Stimulated activated CD4-positive, alpha-beta T cell treated with anti-CD3 and anti-CD28 coated beads, Interleukin-1b, Interleukin-23, amount 100 ng/mL, for 1 hour (primary cell): ENCODE measurements at places on chromosomes 5 and 9.

DNA sequence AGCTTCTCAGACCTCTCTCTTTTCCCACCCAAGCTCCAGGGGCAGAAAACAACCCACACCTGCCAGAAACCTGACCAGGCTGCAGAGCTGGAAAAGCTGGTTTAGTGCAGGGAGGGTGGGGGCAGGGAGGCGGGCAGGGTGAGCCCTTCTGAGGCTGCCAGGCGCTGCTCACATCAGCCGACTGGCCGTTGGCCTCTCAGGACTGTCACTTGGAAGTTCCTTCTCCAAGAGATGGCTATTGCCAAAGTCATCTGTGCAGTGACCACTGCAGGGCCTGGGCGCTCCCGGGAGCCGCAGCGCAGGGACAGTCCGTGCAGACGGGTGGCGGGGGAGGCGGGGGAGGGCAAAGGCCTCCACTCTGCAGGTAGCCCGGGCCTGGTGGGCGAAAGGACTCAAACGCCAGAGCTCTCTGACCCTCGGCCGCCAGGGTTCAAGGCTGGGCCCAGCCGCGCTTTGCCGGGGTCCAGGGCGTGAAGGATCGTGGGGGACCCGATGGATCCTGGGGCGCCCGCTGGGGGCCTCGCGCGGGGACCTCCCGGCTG, 205.0 kb upstream of the IER5L start:
- no peak for DNase-seq

DNA sequence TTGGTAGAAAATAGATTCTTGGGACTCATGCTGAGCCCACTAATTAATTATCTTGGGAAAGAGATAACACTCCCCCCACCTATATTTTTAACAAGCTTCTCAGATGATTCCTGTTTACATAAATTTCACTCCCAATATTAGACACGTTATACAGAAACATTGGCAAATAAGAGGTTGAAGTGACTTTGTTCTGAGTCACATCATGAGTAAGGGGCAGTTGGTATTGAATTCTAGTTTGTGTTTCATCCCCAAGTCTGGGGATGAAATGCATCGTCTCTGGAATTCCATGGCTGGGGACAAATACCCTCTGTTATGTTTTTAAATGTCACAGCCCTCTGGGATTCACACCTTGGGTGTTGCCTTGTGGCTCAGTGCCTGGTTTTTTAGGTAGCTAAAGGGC, 41.0 kb downstream of the BASP1 start:
- no peak for DNase-seq

DNA sequence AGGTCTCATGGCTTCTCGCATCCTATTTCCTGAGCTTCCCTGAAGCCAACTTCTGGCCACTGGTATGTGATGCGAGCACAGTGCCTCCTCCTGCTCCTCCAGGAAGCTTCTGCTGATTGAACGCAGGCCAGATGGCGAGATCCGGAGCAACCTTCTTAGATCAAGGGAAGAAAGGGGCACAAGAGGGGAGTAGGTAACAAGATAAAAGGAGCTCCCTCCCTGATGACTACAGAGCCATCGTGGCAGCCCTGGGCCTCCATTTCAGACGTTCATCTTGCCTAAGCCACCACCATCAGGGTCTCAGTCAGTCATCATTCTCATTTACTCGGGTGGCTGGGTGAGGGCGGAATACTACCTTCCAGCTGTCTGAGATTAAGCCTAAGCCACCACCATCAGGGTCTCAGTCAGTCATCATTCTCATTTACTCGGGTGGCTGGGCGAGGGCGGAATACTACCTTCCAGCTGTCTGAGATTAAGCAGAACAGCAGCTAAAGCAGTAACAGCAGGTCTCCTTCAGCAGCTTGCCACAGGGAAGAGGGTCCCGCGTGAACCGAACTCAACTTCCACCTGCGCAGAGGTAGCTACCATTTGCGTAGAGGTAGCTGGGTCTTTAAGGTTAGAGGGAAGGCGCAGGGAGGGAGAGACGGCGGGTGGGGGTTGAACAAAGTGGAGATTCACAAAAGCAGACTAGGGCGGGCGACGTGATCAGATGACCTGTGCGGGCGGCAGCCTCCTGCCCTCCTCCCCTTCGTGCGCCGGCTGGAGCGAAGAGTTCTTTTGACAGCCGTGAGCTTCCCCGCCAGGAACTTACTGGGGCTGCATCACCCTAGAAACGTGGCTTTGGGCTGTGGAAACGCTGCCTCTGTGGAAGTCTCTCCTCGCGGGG, 27.9 kb upstream of the MGAT1 start:
- DNase-seq, result peak; percentile 23

GRCh38 chr9:122201641-122202040, 27.1 kb downstream of the LHX6 start:
- DNase-seq, result no peak

- DNase-seq, result no peak
These were observed 275.6 kb upstream of the PAPPA start for GRCh38 chr9:115877852-115878438.

- no peak for DNase-seq
These were observed 563.9 kb upstream of the ADAMTS16 start for GRCh38 chr5:4576161-4576748.

- DNase-seq, result no peak
These were observed 79.1 kb upstream of the PLPP6 start for GRCh38 chr9:4583001-4583400.

GRCh38 chr9:111961575-111961974, 65.0 kb downstream of the UGCG start:
- DNase-seq, result no peak

- DNase-seq, result no peak
These were observed 369.8 kb downstream of the TMEM232 start for GRCh38 chr5:110356677-110357076.
